ENCODE measurements at places on chromosomes 4 and X. TPM values are rescaled to one million over a fixed set of nuclear protein-coding genes. Genes with fewer than 3 reads are reported as not detected.
A peak's percentile ranks its signal among the peaks of the same experiment; 100 is the strongest.

ANKRD50 gene
- 17.5 TPM for total RNA-seq

DNA sequence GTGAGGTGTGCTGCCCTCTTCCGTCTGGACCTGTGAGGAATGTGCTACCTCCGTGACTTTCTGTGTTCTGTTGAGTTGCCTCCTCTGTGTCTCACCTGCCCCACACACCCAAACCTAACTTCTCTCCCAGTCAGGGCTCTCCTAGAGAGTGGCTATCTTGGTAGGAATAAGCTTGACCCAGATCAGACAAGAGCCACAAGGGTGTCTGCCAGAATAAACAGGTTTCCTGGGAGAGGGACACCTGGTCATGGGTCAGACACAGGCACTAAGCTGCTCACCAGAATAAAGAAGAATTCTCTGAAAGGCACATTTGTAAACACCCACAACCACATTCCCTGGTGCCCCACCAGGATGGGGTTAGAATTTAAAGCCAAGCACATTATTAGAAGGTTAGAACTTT is 11.1 kb downstream of the ZNF182 start:
- DNase-seq = no peak

TASL gene
- total RNA-seq = not detected

PF4V1 gene
- not detected for total RNA-seq

DNA sequence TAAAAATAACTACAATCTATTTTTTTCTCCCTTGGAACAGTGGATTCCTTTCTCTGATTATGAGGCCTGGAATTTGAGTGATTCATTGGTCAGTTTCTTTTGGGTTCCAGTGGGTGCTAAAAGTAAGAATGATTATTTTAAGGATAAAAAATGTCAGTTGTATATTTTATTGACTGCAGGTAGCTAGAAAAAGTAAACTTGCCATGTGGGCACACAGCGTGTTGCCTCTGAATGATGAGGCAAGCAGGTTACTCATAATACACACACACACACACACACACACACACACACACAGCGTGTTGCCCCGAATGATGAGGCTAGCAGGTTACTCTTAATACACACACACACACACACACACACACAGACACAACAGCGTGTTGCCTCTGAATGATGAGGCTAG is 13.8 kb downstream of the GALNT7 start:
- peak; percentile 89 for DNase-seq

DNA sequence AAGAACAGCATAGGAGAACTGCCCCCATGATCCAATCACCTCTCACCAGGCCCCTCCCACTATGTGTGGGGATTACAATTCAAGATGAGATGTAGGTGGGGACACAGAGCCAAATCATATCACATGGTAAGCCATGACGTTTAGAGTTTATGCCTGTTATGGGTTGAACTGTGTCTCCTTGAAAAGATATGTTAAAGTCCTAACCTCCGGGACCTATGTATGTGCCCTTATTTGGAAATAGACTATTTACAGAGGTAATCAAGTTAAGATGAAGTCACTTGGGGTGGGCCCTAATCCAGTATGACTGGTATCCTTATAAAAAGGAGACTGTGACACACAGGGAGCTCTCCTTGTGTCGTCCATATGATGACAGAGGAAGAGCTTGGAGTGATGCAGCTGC is 25.2 kb upstream of the SLC2A9 start:
- DNase-seq = no peak

DNA sequence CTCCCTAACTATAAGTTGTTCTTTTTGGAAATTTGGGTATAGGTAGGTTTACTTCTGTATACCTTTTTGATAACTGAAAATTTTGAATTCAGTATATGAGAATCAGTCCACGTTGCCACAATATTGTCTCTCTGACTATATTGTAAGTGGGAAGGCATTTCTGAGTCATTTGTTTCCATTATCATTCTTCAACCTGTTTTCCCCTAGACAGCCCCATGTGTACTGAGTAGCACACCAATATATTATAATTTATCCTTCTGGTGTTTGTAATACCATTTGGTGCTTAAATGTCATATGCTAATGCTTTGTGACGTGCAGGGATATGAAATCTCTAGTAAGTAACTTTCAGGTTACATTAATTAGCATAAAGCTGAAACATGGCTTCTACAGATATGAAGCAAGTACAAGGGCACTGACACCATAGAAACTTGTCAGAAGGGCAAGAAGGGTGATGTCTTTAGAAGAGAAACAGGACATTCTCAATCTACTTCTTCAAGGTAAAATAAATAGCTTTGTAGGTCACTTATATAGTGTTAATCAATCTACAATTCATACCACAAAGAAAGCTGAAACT is 27.7 kb downstream of the PAK3 start:
- no peak for DNase-seq

TCEANC gene
- 1.6 TPM for total RNA-seq

DNA sequence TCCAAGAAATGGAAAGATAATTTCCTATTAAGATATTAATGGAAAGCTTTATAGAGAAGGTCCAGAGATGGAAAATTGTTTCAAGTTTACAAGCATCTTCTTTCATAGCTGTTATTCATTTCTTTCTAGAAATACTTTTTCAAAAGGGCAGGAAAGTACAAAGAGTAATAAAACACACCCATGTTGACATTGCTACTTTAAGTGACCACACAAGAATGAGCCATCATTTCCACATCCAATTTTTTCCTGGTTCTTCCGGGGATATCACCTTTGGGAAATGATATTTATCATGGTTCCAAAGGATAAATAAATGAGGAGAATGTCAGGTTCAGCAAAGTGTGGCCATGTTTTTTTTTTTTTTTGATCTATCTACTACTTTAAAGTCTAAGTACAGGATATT is 4.5 kb downstream of the GLRA2 start:
- no peak for DNase-seq

DNA sequence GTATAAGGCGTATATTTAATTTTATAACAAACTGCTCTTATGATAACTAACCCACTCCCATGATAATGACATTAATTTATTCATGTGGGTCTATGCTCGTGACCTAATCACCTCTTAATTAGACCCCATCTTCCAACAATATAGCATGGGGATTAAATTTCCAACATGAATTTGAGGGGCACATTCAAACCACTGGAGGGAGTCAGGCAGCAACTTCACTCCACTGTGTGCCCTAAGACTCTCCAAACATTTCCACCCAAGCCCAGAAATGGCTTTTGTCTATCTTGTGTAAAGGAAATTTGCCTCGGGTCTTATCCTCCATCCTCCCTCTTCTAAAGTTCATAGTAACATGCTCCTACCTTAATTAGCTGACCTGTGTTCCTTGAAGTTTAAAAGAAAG is 616.1 kb upstream of the CPEB2 start:
- DNase-seq = no peak

GPC3 gene
- not detected for total RNA-seq

DNA sequence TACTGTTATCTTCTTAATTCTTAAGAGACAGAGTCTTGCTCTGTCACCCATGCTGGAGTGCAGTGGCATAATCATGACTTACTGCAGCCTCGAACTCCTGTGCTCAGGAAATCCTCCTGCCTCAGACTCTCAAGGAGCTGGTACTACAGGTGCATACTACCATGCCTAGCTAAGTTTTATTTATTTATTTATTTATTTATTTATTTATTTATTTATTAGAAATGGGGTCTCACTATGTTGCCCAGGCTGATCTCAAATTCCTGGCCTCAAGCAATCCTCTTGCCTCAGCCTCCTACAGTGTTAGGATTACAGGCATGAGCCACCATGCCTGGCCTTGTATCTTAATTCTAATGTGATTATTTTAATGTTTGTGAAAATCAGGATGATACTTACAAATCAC is 125.6 kb downstream of the THOC2 start:
- DNase-seq = no peak

DNA sequence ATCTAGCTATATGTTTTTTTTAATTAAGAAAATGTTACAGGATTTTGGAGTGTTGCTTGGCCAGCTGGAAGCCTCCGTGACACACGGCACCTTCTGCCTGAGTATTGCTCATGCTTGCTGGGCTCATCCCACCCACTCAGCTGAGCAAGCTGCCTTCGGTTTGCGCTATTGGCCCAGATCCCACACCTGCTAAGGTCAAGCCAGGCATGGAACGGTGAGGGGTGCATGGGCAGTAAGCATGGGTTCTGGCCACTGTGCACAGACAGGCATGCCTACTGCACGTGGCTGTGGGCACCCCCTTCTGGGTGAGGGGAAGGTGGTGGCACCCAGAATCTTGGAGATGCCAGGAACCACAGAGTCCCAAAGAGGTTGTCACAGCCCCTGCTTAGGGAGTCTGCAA is 1178.4 kb upstream of the PCDH7 start:
- no peak for DNase-seq

GRCh38 chr4:101265816-101266172 is 81.5 kb downstream of the PPP3CA start:
- no peak for DNase-seq

- DNase-seq = no peak
Measured at GRCh38 chrX:129188231-129188630, 335.1 kb downstream of the SMARCA1 start.

- DNase-seq = no peak
Measured at GRCh38 chrX:110414273-110414672, 55.6 kb downstream of the RTL9 start.

- no peak for DNase-seq
Measured at GRCh38 chrX:119089619-119090018, 16.8 kb downstream of the CT47C1 start.

DNA sequence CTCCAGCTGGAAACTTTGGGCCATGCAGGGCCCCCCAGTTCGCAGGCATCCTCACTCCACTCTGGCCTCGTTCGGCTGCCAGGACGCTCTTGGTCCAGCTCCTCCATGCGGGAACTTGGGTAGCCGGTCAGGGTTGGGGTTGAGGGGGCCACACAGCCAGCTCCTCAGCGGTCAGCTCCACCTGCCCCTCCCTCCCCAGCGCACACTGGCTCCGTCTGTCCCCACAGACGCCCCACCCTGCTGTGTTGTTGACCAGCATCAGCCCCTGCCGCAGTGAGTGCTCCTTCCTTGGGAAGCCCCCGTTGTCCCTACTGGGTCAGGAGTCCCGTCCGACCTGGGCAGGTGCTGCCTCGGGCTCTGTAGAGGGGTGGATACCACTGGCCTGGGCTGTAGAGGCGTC is 5.8 kb downstream of the FGFRL1 start:
- no peak for DNase-seq

- DNase-seq = no peak
Measured at GRCh38 chrX:39227371-39227770, 426.1 kb downstream of the MID1IP1 start.

TLR6 gene
- 1.2 TPM for total RNA-seq

Data from HFFc6 (cell line).